ENCODE measurements at places on chromosomes 7 and 10.

DNA sequence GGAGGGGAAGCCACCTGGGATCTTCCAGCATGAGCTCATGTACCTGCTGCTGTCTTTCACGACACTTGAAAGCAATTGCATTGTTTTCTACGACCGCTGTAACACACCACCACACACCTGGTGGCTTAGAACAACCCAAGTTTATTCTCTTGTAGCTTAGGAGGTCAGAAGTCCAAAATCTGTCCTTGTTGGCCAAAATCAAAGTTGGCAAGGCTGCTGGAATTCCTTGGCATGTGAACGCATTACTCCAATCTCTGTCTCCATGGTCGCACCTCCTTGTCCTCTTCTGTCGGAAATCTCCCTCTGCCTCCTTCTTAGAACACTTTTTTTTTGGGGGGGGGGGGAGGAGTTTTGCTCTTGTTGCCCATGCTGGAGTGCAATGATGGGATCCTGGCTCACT is 305.7 kb downstream of the BAMBI start:
- no peak for DNase-seq

GRCh38 chr7:1526271-1526754 is 4.2 kb upstream of the MAFK start:
- no peak for DNase-seq

DNA sequence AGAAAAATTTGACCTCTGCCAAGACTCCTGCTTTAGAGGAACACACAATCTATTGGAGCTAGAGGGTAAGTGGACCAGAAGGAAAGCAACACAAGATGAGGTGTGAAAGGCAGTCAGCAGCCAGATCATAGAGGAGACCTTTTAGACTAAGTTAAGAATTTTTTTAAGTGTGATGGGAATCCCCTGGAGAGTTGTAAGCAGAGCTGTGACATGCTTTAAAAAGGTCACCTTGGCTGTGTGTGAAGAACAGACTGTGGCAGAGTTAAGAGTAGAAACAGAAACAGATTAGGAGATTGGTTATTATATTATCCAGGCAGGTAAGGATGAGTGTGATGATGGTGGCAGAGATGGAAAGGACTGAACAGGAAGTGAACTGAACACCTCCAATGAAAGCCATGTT is 23.5 kb downstream of the CPEB3 start:
- no peak for DNase-seq

- no peak for DNase-seq
Observed at GRCh38 chr7:80949449-80949848, 30.6 kb upstream of the SEMA3C start.

GRCh38 chr10:77581738-77582137 is 55.9 kb downstream of the KCNMA1 start:
- DNase-seq: no peak

DNA sequence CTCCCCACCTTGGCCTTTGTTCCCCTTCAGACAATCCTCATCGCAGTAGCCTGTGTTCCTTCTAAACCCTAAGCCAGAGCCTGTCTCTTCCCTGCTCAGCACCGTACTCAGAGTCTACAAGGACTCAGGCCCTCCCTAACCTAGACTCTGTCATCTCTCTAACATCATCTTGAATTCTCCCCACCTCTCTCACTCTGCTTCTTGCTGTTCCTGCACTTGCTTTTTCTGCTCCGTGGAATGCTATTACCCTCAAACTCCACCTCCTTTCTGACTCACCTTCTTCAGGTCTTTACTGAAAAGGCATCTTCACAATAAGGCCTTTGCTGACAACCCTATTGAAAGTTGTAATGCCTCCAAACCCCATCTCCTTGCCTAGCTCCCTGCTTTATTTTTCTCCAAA is 141.0 kb downstream of the DKK1 start:
- no peak for DNase-seq

GRCh38 chr10:114266521-114266920 is 27.5 kb downstream of the VWA2 start:
- peak; percentile 32 for DNase-seq

DNA sequence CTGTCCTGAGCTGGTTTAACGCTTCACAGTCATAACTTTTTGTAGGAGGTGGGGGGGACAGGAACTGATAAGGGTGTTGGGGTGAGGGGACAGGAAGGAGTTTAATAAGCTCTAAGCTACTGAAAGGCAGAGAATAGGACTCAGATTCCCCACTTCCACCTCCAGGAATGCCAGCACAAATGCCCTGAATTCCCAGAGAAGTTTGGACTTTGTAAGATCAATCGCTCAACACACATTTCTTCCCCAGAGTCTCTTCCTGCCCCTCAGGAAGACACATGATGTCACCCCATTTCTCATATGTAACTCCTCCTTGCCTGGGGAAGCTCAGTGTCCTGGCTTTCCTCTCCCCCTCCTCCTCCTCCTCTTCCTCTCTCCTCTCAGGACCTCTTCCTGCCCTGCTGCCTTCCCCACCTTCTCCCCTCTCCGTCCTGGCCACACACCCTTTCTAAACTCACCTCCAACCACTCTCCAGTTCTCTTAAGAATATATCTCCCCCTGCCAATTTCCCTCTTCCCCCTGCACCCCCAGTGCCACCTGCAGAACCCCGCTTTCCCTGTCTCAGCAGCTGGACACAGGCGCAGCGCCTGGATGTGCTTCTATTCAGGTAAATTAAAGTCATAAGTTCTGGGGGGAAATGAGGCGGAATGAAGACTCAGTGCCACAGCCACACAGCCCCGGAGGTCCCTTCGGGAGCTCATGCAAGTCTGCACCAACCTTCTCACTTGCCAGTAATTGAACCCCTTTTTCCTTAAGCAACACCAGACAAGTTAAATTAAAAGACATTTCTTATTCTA is 5.3 kb upstream of the LOXL4 start:
- DNase-seq: no peak

DNA sequence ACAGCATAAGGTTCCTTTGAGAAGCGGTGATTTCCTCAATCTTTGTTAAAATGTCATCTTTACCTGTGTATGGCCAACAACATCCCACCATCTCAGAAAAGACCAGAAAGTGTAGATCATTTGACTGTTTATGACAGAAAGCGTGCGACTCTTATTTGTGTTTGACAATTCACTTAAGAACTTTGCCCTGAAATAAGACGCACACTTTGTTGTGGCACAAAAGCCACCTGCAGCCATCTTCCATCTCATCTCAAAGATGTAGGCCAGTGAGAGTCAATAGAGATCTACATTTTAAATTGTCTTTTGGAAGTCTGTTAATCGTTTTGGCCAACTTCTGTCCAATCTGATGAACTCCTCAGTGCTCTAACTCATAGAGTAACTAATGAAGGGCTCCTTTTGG is 114.0 kb downstream of the CALN1 start:
- no peak for DNase-seq

GRCh38 chr10:69501657-69502056 is 50.4 kb downstream of the TSPAN15 start:
- no peak for DNase-seq

DNA sequence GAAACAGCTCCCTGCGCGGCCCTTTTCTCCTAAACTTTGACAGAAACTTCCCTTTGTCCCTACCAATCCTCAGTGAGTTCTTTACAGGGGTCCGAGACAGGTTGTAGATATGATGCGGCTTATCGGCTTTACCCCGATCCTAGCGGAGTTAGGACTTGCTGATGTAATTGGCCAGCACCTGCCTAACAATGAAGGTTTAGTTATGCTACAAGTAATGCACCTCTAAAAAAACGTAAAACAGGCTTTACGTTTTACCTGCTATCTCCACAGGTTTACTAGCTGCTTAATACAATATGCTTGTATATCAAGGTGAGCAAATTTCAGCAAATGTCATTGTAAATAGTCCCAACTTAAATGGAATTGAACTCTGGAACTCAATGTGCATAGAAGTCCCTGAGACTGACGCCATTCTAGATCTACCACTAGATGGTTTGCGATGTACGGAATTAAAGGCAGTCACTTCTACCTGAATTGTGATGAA is 697 bp upstream of the SNX13 start:
- DNase-seq: no peak

DNA sequence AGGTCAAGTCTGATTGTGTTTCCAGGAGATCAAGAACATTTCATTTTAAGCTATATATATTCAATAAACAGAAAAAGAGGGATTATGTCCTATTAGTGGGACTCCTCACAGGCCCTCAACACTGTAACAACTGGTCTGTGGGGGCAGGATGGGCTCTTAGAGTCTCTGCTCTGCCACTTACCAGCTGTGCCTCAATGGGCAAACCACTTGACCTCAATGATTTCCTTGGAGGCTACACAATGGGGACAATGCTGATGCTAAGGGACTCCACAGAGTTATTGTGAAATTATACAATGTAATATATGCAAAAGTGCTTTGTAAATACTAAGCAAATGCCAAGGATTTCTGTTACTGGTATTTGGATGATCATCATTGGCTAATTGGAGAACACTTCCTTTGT is 33.2 kb upstream of the MXI1 start:
- DNase-seq: no peak

DNA sequence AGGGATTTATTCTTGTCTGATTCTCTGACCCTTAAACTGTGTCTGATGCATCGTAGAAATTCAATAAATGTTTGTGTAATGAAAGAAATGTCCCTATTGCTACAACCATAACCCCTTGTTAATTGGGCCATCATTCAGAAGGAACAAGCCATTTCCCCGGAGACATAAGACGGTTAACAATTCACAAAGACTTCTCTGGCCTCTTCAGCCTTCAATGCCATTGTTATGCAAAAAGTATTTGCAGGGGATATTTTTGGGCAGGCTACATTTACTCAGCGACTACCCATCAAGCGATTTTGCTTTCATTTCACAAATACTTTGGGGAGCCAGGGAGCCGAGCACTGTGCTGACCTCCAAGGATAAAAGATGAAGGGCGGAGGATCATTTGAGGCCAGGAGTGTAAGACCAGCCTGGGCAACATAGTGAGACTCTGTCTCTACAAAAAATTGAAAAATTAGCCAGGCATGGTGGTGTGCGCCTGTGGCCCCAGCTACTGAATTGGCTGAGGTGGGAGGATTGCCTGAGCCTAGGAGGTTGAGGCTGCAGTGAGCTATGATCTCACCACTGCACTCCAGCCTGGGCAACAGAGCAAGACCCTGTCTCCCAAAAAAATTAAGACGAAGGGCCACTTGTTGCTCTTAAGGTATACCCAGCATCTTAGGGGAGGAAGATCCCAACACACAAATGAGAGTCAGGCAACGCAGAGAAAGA is 20.0 kb upstream of the SDK1 start:
- no peak for DNase-seq

DNA sequence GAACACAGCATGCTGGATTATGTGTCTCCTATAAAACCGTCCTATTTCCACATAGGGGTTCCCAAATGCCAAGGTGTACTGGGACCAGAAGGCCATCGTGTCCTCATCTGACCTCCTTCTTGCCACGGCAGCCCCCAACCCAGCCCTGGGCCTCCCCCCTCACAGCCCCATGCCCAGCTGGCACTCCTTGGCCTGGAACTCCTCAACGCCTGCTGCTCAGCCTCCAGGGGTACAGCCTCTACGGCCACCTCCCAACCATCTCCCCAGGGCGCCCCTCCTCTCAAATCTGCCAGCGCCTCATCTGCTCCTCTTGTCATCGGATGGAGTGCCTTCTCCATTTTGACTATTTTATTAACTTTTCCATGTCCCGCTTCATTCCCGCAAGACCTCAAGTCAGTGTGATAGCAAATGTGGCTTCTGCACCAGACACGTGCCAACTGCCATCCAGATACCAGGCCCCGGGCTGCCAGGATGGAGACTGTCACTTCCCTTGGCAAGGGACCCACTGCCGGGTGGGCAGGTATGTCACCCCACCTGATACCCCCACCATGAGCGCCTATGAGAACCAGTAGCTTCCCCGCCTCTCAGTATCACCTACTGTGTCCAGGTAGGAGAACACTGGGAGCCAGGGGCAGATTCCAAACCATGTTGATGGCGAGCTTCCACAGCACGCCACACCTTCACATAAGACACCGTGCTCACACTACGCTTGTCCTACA is 106.7 kb downstream of the EBF3 start:
- DNase-seq: no peak

GRCh38 chr7:79761876-79762429 is 308.5 kb upstream of the MAGI2 start:
- DNase-seq: no peak

DNA sequence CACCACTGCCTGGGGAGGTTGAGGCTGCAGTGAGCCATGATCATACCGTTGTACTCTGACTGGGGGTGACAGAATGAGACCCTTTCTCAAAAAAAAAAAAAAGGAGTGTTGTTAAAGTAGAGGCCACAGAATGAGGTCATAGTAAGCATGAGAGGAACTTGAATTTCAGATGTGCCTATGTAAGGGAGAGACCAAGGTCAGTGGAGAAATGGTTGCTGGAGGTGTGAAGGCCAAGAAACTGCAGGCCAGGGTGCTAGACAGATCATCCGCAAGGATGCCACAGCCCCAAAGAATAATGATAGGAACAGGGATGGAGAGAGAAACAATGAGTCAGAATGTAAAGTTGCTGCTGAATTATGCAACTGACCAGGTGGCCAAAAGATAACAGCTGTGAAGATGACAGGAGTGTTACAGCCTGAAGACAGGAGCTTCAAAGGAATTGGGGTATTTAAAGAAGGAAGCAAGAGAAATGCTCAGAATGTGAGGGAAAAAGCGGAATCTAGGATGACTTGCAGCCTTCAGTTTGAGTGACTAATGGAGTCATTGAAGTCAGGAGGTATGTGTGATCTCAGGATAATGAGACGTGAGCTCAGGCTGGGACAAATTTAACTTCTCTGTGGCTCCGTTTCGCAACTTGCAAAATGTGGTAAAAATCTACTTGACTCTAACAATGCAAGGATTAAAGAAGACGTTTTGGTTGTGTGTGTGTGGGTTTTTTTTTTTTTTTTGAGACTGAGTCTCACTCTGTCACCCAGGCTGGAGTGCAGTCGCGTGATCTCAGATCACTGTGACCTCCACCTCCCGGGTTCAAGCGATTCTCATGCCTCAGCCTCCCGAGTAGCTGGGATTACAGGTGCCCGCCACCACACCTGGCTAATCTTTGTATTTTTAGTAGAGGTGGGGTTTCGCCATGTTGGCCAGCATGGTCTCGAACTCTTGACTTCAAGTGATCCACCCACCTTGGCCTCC is 22.2 kb downstream of the TYW1B start:
- DNase-seq: no peak

DNA sequence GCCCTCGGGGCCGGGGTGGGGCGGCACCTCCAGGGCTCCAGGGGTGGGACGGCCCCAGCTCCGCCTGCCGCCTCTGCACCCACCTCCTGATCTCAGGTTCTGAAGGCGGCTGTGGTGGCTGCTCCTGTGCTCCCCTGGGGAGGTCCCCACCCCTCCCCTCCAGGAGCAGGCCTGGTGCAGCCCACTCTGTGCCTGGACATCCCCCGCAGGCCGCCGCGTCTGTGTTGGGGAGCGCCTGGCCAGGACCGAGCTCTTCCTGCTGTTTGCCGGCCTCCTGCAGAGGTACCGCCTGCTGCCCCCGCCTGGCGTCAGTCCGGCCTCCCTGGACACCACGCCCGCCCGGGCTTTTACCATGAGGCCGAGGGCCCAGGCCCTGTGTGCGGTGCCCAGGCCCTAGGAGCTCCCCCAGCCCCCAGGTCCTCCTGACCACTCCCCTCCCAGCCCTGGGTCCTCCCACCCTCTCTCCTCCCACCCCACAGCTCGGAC is 5.5 kb downstream of the CYP2W1 start:
- no peak for DNase-seq

- no peak for DNase-seq
Observed at GRCh38 chr10:130707389-130707979, 571.3 kb downstream of the GLRX3 start.

- DNase-seq: peak; percentile 59
Observed at GRCh38 chr7:99094401-99094800, 49.5 kb downstream of the SMURF1 start.

All from NCI-H1694 (cell line).